Fibroblast of skin of left biceps (primary cell): ENCODE measurements at places on chromosomes 5 and 9.

DNA sequence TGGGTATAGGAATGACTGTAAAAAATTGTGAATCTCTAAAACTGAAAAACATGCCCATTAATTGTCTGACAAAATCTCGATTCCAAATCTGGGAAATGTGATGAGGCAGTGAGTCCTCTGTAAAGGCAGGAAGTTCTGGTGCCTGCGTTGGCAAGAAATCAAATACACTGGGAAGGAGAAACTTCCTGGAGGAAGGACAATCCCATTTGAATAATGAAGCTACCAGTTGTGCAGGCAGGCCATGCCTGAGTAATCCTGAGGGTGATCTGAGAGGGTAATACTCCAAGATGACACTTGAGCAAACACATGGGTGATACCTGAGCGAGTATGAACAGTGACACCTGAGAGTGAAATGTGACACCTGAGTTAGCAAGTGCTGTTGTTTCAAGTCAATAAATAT is 49.7 kb downstream of the KIF24 start:
- DNase-seq: no peak

GRCh38 chr5:1391691-1392090 is 46.8 kb upstream of the CLPTM1L start:
- no peak for DNase-seq

GRCh38 chr5:57902095-57902494 is 419.5 kb upstream of the ACTBL2 start:
- DNase-seq: peak; percentile 39

DNA sequence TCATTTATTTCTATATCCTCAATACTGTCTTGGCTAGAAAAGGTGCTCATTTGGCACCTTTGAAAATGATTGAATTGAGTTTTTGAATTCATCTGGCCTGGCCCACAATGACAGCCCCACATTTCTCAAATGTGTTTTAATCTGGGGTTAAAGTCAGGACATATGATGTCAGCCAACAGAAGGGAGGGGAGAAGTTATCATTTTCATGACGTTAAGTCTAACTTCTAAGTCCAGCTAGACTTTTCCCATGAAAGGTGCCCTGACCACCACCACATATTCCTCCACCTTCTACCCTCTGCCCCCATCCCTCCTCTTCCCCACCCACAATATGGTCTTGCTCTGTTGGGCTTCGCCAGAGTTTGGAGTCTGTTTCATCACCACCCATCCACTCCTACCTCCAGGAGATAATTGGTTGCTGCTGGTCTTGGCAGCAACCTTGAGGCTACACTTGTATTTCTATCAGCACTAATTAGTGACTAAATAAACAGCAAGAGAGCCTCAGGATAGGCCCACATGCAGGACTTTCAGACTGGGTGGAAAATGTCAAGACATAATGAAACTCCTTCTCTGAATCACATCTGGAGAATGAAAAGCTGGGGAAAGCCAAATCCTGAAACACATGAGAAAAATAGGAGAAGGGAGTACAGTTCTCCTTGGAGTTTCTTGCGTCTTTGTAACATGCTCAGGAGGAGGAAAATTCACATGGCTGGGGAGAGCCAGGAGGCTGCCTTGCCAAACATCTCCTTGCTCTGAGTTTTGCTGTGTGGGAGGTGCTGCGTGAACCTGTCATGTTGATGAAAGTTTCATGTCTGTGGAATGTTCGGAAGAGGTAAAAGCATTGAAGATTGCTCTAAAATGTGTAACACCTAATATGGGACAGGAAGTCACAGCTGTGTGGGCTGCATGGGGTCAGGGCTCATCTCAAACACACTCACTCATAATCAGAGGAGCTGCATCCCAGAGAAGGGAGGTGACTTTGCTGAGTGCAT is 544.7 kb upstream of the KLF4 start:
- no peak for DNase-seq

GRCh38 chr5:1639757-1640156 is 116.0 kb upstream of the LPCAT1 start:
- DNase-seq: no peak

GRCh38 chr5:17240487-17240886 is 23.1 kb downstream of the BASP1 start:
- no peak for DNase-seq

DNA sequence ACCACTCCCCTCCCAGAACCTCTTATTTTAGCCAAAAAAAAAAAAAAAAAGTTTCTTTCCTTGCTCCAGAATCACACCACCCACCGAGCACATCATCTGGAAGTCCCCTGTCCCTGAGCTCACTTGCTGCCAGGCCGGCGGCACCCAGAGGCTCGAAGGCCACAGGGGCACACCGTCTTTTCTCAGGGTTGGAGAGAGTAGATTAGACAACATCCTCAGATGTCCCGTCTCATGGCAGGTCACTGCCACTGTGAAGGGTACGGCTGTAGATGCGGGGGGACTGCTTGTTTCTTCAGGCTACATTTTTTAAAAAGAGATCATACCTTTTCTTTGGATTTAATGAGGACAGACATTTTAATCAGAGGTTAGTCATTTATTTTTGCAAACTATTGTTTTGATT is 109.0 kb downstream of the MVB12B start:
- DNase-seq: no peak

DNA sequence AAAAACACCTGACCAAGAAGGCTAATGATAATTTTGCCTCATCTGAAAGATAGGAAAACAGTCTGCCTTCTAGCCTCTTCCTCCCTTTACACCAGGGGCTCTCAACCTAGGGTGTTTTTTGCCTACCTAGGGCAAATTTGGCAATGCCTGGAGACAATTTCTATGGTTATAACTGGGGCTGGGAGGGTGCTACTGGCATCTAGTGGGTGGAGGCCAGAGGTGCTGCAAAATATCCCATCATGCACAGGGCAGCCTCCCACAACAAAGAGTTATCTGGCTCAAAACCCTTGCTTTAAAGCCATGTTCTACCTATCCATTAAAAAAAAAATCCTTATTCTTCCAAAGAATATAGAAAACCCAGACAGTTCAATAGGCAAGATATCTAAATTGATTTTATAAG is 45.0 kb upstream of the NR3C1 start:
- DNase-seq: no peak

DNA sequence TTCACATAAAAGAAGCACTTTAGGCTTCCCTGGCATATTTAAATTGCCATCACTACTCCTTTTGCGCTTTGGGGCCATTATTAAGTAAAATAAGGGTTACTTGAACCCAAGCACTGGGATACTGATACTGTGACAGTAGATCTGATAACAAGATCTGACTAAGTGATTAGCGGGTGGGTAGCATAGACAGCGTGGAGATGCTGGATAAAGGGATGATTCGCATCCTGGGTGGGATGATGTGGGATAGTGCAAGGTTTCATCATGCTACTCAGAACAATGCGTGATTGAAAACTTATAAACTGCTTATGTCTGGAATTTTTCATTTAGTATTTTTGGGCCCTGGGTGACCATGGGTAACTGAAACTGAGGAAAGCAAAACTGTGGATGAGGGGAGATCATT is 75.1 kb downstream of the PTTG1 start:
- no peak for DNase-seq

DNA sequence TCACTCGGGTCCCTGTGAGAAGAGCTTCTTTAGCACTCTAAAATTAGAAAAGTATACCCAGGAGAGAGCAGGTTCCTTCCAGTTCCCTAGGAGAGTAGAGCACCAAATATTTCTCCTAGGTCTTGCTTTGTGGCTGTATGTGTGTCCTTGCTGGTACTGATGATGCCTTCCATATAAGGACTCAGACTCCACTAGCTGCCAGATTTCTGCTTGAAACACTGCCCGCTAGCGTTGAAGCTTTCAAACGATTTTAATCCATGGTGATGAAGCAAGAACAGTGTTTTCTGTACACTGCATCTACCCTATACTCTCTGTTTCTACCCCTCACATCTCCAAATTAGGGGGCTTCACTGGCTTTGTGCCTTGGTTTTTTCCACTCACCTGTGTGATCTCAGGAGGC is 2.4 kb upstream of the SMC2 start:
- DNase-seq: no peak

DNA sequence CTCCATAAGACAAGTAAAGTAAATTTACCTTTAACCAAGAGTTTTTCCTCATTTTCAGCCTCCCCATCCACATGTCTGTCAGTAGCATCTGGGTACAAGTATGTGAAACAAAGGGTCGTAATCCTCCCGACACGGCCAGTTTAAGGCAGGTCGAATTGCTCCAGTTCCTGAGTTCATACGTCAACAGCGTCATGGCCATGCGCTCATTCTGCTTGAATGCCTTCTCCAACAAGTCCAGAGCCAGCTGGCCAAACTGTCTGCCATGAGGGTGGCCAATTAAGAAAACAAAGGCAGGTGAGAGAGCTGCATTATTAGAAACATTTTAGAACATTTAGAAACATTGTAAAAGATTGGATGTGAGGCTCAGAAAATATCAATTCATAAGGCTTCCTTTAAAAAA is 87.5 kb downstream of the TRPM6 start:
- no peak for DNase-seq

DNA sequence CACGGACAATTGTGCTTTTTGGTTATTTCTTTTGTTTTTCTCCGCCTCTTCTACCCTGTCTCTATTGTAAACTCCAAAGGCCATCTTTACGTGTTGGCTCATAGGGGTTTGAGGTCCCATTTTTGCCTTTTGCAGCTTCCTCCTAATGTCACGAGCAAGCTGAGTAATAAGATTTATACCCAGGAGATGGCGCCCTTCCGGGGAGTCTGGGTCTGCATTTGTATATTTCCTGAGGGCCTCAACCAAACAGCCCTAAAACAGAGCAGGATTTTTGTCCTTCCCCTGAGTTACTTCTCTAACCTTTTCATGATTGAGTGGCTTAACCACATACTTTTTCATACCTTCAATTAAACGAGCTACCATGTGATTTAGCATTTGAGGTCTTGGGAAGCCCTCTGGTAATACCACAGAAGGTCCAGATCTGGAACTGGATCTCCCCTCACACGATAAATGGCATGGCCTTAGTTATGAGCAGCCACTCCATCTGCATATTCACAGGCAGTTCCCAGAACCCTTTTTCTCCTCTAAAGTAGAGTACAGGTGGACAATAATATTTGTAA is 11.2 kb upstream of the CFAP95 start:
- no peak for DNase-seq

DNA sequence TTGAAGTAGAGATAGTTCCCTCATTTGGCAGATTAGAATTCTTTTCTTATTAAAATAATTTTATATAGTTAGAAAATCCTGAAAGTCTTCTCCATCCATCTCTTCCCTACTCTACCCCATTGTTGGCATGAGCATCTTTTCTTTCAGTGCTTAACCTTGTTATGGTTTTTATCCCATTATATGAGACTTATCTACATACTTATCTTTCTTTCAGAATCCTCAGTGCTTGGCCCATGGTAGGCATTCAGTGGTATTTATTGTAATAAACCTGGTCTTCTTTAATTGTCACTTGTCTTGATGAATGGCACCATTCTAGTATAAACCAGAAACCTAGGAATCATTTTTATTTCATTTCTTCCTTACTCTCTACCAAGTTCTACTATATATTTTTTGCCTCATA is 169.8 kb upstream of the TLX3 start:
- no peak for DNase-seq

- DNase-seq: peak; percentile 57
Measured at GRCh38 chr5:168765551-168766425, 186.6 kb upstream of the PANK3 start.

- DNase-seq: no peak
Measured at GRCh38 chr5:691817-692528, 1.2 kb downstream of the TPPP start.

DNA sequence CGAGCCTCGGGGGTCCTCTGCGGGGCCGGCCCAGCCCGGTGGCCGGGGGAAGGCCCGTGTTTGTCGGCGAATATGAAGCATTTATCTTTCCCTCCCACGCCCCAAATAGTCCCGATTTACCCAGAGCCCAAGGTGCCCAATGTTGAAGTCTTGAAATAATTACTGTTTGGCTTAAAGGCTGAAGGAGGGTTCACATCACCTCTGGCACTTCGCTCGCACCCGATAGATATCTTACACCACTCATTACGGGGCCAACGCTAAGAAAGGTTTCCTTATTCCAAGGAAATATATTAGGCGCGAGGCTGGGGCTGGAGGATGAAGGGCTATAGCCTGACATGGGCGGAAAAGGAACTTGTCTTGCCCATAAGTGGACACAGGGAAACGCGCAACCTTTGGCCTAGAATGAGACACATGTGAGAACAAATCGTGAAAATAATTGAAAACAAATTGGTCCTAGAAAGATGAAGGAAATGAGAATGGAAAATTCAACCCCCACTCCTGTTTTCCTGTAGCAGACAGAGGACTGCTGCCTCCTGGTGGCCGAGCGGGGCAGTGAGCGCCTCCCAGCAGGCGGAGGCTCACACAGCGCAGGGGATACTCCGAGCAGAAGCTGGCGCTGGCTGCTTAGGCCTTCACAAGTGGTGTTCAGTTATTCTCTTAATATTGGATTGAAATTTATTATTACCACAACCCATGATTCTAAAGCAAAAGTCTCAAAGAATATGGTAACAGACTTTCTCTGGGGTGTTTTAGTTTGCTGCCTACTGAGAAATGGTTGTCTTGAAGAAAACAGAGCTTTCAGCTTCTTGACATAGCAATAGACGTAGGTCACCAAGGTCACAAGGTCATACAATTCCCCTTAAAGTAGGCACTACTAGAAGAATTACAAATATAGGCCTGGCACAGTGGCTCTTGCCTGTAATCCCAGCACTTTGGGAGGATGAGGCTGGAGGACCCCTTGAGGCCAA is 7.9 kb downstream of the CCL21 start:
- peak; percentile 35 for DNase-seq

- DNase-seq: no peak
Measured at GRCh38 chr9:78692871-78693270, 395.9 kb downstream of the PSAT1 start.

GRCh38 chr9:97505845-97506244 is 4.4 kb downstream of the TMOD1 start:
- DNase-seq: no peak

- DNase-seq: no peak
Measured at GRCh38 chr9:124293718-124294506, 36.2 kb downstream of the NEK6 start.

DNA sequence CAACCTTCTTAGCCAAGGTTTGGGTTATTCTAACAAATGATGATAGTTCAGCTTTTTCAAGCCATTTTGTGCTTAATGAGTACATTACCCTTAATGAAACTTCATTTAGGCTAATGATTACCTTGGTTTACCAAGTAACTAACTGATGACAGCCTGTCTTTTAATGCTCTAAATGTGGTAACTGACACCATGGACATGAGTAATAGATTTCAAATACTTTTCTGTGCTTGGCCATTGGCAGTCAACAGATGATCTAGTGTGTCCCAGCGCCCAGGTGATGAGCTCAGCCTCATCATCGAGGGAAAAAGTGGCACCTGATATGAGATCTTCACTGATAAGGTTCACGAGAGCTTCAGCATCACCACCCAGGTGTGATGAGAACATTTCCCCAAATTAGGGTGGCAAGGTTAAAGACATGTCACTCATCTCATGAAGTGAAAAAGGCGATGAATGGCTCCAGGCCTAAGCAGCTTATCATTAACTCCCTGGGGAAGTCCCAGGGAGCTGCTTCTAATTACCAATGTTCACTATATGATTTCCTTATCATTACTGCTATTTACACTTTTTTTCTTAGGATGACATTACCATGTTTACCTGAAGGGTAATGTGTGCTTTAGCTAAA is 296.0 kb downstream of the SPOCK1 start:
- no peak for DNase-seq

GRCh38 chr9:80885894-80886293 is 803.5 kb downstream of the TLE1 start:
- DNase-seq: no peak
